Activated naive CD4-positive, alpha-beta T cell treated with Interleukin-2 at 50 U/mL for 16 hours (primary cell): ENCODE measurements at places on chromosomes 12 and 14.

DNA sequence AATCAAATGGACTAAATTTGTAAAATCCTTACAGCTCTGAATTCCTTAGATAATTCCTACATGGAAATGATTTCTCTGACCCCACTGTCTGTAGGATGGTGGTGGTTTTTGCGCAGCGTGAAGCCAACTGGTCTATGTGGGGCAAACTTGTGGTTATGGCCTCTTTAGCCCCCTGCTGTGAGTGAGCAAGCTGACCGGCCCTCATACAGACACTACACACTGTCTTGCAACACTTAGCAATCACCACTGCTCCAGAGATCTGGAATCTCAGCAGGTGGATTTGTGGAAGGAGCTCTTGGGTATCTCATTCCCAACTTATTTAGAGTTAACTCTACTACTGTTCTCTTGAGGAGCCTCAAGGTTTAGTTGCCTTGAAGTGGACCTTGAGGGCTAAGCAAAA lies 70.2 kb downstream of the SCN8A start:
- no peak for DNase-seq

GRCh38 chr14:42437809-42438208 lies 831.1 kb downstream of the LRFN5 start:
- no peak for DNase-seq

DNA sequence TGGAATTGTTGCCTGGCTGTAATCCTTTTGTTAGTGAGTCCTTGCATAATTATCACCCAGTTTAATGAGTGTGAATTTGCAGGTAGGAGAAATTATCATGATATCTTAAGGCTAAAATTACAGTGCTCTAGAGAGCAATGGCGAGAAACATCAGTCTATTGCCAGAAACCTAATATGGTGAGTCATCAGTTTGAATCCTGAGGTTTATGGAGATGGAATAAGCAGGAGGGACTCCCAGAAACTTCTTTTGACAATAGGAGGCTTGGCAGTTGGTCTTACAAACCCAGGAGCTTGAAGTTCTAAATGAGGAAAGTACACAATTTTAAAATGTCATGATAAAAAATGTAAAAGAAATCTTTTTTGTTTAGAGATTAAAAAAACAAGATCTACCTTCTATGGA lies 31.5 kb upstream of the CRADD start:
- DNase-seq: no peak

DNA sequence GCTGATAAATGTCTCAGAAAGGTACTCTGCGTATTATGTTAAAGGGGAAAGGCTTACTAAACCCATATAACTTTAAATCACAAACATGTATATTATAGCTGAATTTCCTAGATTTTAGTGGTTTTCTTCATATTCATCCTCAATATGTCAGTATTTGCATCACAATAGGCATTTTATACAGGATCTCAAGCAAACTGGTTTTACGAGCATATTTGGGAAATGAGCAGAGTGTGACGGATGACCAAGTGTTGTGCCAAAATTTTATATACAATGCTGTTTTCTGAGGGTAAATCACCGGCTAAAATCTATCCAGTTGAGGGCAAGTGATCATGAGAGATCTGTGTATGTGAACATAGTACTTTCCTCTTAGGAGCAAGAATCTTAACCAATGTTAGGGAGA lies 8.4 kb downstream of the CPM start:
- no peak for DNase-seq

DNA sequence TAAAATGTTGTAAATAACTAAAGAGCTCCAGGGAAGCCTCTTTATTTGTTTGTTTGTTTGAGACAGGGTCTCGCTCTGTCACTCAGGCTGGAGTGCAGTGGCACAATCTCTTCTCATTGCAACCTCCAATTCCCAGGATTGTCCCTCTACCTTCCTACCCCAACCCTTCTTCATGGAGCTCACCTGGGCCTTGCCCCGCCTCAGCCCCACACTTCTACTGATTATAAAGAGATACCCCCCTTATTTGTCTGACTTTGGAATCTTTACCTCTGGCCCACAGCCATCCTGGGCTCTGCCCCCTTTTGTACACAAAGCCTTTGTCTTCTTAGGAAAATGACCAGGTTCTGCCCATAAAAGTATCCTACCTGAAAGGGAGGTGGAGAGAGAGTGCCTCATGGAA lies 9.1 kb upstream of the BLTP3B start:
- no peak for DNase-seq

GRCh38 chr12:132003846-132004245 lies 54.1 kb downstream of the EP400 start:
- no peak for DNase-seq
